ENCODE measurements at places on chromosomes 5 and 9.
A peak's percentile ranks its signal among the peaks of the same experiment; 100 is the strongest.

DNA sequence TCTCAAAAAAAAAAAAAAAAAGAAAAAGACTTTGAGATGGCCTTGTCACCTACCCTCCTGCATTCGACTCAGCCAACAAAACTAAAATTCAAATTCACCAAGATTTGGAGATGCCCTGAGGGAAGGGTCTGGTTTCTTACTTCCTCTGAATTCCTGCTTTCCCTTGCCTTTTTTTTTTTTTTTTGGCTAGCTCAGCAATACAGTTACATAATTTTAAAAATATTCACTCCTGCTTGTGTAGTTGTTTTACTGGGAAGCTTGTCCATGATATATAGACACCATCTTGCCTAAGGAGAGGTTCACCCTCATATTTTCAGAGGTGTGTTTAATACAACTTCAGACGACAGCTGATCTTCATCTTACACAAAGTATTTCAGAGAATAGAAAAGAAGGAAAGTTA lies 21.3 kb upstream of the SERINC5 start:
- DNase-seq: no peak

DNA sequence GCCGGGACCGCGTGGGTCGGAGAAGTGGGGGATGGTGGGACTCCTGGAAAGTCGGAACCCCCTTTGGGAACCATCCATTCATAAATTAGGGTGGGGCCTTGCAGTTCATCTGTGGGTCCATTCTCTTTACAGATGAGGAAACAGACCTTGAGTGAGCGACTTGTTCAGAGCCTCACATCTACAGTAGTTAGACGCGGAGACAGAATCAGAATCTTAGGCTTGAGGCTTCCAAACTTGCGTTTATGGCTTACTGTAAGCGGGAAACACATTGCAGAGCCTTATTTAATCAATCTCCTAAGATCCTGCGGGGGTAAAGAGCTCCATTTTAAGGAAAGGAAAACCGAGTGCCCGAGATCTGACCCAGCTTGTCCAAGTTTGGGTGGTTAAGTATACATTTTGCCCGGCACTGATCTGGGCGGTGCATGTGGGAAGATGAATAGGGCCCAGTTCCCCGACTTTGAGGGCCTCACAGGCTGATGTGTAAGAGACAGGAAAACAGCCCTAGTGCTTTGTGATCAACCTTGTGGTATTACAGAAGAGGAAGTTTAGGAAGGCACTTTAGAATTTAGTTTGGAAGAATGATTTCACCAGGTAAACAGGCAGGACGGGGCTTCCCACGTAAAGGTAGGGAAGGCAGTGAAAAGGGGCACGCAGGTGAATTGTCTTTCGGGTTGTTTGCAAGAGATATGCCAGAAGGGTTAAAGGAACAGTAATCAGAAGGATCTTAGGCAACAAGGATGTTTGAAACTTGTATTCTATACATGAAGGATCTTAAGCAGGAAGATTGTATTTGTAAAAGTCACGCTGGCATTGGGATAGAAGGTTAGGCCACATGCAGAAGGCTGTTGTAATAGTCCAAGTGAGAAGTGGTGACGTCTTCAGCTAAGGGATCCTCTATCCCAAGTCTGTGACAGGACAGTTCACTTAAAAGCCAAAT lies 744 bp downstream of the TARS1 start:
- DNase-seq: no peak

GRCh38 chr5:117195076-117195475 lies 620.5 kb upstream of the SEMA6A start:
- no peak for DNase-seq

DNA sequence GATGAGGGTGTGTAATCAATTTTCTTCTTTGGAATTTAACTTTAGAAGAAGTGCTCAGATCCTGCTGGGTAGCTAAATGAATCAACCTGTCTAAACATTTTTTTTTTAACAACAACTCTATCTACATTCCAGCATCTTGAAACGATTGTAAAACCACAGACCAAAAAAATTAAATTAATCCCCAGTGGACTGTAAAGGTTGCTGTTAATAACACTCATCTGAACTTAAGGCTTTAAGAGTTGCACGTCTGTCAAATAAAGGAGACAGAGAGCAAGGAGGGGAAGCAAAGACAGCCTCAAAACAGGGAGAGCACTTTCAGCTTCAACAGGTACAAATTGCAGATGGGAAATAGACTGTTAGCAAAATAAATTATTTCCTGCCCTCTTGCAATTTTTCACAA lies 548.5 kb downstream of the DTWD2 start:
- DNase-seq: no peak

DNA sequence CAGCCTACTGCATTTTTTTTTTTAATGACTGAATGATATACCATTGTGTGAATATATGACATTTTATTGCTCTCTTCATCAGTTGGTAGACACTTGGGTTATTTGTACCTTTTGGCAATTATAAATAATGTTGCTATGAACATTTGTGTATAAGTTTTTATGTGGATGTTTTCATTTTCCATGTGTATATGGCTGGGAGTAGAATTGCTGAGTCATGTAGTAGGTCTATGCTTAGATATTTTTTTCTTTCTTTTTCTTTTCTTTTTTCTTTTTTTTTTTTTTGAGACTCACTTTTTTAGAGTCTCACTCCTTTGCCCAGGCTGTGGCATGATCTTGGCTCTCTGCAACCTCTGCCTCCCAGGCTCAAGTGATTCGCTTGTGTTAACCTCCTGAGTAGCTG lies 32.9 kb upstream of the FAM120AOS start:
- DNase-seq: no peak

- DNase-seq: no peak
Measured at GRCh38 chr5:14129123-14129522, 14.0 kb upstream of the TRIO start.

DNA sequence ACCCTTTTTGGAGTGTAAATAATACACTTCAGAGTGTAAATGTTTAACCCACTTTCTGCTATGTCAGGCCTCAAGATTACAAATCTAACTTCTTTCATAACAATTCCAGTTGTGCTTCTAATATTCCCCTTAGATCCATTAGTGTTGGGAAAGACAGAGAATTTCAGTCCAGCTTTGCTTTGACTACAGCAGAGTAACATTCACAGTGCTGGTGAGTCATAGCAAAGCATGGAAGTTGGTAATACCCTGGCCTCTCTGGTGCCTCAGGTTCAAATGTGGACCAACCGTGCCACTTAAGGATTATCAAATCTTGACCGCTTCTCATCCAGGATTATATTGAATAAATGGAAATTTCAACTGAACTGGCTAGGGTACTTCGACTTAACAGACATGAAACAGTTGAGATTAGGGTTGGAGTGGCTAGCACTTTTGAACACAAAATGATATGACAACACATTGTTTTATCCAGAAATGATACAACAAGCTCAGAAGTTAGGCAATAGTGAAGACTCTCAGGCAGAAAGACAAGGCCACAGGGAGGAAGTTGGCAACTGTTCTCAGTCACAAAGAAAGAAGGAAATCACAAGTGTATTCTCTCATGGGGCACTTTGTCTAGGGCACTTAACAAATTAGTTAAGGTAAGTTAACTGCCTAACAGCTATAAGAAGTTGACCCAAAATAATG lies 24.4 kb upstream of the RASA1 start:
- no peak for DNase-seq

DNA sequence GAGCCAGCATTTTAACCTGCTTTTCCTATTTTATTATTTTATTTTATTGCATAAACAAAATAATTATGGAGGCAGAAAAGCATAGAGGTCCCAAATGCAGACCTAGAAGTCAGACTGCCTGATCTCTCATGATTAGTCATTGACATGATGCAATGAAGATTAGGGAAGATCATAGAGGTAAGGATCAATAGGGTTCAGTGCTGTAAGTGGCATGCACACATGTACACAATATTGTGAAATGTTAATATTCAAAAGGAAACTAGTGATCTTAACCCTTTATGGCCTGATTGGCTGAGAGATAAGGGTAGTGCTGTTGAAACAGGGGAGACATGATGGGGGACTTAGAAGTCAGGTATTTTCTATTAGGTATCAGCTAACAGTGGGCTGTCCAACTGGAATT lies 1.1 kb upstream of the FRRS1L start:
- DNase-seq: no peak

- no peak for DNase-seq
Measured at GRCh38 chr9:134585746-134586706, 55.6 kb upstream of the COL5A1 start.

DNA sequence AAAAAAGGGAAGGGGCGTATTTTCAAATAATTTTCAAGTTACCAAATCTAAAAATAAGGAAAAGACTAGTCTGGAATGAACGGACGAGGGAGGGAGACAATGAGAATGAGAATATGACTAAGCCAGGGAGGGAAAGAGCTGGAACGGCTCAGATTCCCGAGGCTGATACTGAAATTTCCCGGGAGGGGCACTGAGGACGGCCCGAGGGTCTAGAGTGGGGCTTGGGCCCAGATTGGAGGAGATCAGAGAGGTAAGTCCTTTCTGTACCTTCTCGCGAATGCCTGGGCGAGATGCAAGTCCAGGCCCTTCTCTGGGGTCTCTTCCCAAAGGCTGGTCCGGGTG lies 3.4 kb upstream of the CCIN start:
- DNase-seq: no peak

GRCh38 chr5:10441992-10442435 lies 335 bp downstream of the ROPN1L start:
- DNase-seq: no peak

- DNase-seq: no peak
Measured at GRCh38 chr5:132058646-132059042, 1.8 kb upstream of the IL3 start.

DNA sequence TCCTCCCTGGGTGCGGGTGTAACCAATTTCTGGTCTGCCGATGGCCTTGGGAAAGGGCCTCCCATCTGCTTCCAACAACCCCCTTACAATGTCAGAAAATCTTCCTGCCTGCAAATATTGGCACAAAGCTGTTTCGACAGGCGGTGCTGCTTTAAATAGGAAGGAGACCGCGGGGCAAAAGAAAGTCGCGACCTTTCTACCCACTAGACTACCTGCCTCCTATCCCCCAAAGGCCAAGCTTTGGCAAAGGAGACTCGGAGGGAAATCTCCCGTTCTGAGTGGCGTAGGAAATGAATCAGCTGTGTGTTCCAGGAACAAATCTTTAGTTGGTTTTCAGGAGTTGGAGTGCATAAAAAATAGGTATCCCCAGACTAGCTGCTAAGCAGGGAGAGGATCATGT lies 36.8 kb upstream of the NFIB start:
- no peak for DNase-seq

GRCh38 chr5:2700876-2701275 lies 50.6 kb downstream of the IRX2 start:
- DNase-seq: no peak

DNA sequence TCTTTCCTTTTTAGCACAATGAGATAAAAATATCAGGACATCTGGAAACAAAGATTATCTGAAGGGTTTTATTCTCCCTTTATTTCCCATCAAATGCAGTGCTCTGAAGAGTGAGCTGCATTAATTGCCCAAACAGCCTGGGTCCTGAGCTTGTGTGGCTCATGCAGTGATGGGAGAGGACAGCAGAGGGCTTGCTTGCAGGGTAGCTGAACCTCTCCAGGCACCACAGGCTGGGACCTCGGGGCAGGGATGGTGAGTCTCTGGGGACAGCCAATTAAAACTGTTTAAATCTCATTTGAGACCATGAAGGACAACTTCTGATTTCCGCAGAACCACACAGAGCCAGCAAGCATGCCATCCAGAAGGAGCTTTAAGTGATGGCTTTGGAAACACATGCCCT lies 71.2 kb downstream of the PLAC8L1 start:
- DNase-seq: no peak

DNA sequence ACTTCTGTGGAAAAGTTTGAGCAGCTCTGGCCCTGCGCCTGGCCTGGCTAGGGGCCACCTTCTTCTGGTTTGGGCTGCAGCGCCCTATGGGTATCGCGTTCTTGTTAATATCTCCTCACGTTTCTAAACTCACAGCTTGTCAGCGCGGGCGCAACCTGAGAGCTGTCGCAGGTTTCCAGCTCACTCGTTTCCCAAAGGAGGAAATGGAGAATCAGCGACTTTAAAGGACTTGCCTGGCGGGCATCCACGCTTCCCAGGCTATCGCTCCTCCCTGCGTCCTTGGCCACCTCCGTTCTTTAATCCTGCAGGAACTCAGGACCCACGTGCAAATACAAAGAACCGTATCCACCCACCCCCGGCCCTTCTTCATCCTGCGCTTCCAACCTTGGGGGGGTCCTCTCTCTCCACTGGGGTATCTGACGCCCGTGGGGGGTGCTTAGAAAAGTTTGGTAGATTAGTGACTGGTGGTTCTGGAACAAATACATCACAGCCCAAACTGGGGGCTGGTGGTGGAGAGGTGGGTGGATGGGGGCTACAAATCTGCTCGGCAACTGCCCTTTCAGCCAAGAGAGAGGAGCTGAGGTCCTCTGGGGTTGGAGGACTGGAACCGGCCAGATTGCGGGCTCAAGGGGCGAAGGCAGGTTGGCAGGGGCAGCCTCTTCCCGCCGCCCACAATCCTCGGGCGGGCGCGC lies 578 bp upstream of the PSAT1 start:
- peak; percentile 27 for DNase-seq

GRCh38 chr5:16727755-16728325 lies 111.0 kb upstream of the RETREG1 start:
- DNase-seq: no peak

DNA sequence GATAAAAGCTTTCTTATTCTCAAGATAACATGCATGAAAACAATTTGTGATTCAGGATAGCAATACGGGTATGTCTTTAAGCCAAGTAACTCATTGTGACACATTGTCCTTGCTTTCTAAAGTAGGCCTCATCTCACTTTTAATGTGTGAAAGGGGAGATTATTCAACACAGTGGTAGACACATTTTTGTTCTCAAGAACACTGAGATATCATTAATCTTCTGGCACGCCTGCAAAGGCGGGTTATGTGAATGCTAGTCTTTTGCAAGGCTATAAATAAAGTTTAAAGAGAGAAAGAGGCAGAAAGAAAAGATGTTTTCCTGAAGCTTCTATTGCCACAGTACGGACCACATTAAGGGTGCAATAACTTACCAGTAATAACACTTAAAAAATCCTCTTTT lies 181.8 kb upstream of the MEF2C start:
- no peak for DNase-seq

Measured in GM06990 (cell line).